Fibroblast of gingiva (primary cell): ENCODE measurements at places on chromosomes 1 and 21.

GRCh38 chr1:21820597-21821232 is 8.7 kb downstream of the LDLRAD2 start:
- no peak for DNase-seq

- no peak for DNase-seq
These were observed 25.7 kb downstream of the LHX4 start for GRCh38 chr1:180255536-180256340.

DNA sequence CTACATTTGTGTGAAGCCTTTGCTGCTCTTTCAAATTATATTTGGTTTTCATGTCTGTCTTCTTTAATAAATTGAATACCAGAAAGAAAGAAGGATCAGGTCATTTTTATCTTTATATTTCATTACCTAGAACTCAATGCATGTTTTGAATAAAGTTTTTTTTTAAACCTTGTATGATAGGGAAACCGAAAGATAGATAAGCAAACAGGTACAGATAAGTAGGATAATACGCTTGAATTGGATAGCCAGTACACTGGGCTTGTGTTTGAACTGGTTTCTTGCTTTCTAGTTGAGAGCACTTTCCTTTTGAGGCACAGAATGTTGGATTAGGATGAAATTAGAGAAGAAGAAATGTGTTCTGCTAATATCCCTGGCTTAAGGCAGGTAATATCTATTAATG is 46.9 kb downstream of the PKN2 start:
- no peak for DNase-seq

GRCh38 chr1:233140499-233140898 is 155.0 kb downstream of the PCNX2 start:
- DNase-seq: peak; percentile 56

DNA sequence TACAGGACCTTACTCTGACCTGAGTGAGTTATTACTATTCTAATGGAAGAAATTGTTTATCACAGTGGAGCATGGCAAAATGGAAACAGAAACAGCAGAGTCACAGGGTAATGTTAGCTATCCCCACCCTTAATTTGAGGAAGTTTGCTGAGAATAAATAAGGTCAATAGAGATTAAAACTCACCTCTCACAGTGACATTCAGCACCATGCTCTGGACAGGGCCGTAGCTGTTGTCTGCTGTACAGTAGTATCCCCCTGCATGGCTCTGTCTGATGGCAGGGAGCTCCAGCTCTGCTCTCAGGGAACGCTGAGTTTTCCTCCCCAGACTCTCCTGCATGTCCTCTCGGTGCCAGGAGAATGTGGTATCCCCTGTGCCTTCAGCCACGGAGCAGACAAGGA is 11.9 kb downstream of the FCRL4 start:
- DNase-seq: no peak

- DNase-seq: no peak
These were observed 51.6 kb downstream of the OBSCN start for GRCh38 chr1:228259368-228259894.

DNA sequence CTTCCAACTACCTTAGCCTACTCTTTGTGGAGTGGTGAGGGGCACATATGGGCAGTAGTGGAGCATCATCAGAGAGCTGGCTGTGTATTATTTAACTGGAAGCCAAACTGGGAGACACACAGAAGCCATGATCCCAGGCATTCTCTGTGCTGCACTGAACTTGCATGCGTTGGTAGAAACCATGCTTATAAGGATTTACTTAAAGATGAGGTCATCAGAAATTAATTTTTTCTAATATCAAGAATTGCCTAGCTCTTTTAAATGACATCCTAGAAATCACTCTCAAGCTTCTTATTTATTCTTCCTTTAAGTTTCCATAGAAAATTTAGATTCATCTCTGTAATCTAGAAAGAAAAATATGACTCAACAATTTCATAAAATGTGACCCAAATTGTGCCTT is 136.2 kb downstream of the KCNK1 start:
- no peak for DNase-seq

- DNase-seq: peak; percentile 54
These were observed 6.8 kb downstream of the JMJD4 start for GRCh38 chr1:227728059-227728891.
